ENCODE measurements at places on chromosomes 16 and 17.

DNA sequence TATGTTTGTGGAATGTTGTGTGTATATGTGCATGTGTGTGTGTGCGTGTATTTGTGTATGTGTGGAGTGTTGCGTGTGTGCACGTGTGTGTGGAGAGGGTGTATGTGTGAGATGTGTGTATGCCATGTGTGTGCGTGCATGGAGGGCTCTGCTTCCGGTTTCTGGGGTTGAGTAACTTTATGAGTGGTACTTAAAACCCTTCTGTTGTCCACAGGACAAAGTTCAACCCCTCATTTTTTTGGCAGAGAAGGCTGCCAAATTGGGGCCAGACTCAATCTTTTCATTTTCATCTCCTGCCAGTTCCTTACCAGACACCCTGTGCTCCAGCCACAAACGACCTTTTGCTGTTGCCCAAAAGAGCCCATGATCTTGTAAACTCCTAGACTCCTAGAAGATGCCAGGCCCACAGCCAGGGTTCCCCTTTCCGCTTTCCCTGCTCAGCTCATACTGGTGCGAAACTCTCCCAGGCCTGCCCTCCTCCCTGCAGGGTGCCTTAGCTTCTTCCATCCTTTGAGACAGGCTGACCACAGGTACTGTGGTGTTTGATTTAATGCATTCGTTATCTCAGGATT, 100.2 kb downstream of the CMIP start:
- DNase-seq, result no peak

DNA sequence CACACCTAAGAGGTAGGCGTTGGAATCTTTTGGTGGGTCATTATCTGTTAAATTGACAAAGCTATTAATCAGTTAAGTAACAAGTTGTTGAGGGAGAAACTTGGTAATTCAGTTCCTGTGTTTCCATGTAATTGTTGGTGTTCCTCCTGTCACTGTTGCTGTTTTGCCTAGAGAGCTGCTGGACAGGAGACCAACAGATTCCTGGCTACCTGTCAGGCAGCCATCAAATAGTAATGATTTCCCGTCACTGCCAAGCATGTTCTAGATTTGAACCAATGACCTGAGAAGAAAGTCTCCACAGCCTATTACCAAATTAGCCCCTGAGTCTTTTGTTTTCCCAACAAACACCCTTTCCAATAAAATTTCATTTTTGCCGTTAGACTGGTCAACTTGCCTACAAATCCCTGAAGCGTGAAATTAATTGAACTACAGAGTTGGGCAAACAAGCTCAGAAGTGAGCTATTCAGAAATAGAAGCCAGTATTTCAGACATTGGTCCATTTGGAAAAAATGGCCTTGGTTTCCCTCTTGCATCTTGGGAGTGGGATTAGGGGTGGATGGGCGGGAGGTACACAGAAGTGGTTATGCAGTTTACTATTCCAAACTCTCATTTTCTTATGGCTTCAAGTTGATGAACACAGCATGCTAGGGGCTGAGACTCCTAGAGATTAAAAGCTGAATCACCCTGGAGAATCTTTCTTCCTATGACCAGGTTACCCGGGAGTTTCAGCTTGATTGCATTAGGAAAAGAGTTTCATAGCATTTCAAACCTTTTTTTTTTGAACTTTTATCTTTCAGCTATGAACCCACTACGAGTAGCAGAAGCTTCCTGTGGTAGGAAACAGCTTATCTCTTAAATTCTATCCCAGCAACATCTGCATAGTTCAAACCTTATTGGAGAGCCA, 262.8 kb upstream of the MAF start:
- no peak for DNase-seq

GRCh38 chr16:621526-622105, 9.2 kb upstream of the WFIKKN1 start:
- no peak for DNase-seq

DNA sequence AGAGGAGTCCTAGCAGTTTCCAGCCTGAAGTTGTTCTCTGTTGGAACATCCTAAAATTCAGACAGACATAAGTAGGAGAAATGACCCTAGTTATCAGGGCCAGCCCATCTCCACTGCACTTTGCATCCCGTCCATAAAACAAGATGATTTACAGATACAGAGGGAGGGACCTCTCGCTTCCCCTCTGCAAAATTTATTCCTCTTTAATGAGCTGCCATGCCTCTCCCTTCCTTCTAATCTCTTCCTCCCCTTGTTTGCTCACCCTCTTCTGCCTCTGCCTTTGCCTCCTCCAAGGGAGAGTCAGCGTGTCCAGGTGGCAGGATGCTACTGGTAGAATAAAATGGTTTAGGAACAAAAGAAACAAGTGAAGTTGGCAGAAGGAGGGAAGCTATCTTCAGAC, 351.3 kb downstream of the SOX9 start:
- no peak for DNase-seq

- no peak for DNase-seq
Observed at GRCh38 chr16:11358531-11358930, 13.3 kb downstream of the RMI2 start.

DNA sequence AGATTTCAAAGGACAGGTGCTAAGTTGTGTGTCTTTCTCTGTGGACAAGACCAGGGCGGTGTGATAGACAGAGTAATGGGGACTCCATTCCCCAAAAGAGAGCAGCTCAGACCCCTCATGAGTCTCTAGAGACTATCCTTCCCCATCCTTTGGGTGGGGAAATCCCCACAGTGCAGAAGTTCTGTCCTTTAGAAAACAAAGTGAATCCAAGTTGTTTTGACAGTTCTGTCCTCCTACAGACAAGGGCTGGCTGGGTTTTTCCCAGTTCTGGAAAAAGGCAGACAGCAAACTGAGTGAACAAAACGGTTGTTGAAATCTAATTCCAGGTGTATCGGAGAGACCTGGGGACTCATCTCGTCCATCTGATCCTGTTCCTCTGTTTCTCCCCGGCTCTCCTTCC, 11.0 kb upstream of the HAS3 start:
- no peak for DNase-seq

DNA sequence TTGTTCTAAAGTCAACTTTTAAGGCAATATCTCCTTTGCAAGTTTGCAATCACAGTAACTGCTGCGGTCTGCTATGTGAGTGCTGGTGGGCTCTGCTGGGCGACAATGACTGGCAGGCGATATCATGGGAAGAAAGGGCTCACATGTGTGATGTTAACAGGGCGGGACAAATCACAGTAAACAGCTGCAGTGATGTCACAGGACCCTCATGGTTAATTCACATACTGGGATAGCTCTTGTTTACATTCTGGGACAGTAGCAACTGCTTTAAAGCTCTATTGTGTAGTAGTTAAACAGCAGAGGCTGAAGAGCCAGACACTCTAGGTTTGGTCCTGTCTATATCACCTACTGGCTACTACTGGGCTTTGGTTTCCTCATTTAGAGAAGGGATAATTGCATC, 257.2 kb upstream of the ASIC2 start:
- DNase-seq, result no peak

DNA sequence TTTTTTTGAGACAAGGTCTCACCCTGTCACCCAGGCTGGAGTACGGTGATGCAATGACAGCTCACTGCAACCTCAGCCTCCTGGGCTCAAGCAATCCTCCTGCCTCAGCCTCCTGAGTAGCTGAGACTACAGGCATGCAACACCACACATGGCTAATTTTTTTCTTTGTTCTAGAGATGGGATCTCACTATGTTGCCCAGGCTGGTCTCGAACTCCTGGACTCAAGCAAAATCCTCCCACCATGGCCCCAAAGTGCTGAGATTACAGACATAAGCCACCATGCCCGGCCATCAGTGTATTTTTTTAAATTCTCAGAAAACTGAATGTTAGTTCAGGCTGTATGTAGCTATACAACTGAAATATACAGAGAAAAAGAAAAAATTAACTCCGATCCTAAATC, 6.2 kb downstream of the APPBP2 start:
- no peak for DNase-seq

DNA sequence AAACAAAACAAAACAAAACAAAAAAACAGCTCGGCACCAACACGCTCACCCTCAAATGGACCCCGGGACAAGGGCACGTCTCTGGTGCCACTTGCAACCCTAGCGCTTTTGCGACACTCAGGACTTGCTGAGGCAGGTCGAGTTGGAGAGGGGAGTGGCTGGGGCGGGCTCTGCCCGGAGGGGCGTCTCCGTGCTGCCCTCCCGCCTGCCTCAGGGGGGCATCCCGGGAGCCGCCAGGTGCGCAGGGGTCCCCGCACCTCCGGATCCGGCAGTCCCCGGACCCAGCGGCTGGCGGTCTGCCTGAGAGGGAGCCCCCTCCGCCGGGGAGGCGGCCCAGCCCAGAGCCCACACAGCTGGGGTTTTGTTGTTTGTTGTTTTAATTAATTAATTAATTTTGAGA, at the start of gene SLC52A1:
Gene SLC52A1, minus strand, starts transcription at position 112 of the 400 bp plus-strand sequence. CDS start 820 bp downstream, outside the sequence.
- no peak for DNase-seq

DNA sequence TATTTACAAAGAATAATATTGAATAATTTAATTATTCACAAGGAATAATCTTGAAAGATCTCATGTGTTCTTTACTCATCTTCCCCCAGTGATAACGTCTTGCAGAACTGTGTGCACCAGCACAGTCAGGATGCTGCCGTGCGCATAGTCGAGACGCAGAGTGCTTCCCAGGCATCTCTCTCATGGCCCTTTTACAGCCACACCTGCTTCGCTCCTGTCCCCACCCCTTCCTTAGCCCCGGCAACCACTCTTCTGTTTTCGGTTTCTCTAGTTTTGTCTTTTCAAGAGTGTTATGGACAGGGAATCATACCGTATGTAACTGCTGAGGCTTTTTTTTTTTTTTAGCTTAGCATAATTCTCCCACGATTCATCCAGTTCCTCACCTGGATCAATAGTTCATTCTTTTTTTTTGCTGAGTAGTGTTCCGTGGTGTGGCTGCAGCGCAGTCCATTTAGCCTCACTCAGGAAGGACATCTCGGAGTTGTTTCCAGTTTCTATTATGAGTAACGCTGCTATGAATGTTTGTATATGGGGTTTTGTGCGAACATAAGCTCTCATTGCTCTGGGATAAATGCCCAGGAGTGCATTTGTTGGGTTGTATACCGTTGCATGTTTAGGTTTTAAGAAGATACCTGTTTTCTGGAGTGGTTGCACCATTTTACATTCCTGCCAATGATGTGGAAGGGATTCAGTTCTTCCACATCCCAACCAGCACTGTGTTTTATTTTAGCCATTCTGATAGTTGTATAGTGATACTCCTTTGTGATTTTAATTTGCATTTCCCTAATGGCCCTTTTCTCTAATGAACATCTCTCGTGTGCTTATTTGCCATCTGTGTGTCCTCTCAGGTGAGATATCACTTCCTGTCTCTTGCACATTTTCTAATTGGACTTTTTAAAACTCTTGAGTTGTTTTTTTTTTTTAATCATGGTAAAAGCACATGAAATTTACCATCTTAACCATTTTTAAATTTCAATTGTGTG, 47.6 kb downstream of the SEC14L1 start:
- no peak for DNase-seq

GRCh38 chr16:27253526-27253930, 15.0 kb downstream of the NSMCE1 start:
- no peak for DNase-seq

DNA sequence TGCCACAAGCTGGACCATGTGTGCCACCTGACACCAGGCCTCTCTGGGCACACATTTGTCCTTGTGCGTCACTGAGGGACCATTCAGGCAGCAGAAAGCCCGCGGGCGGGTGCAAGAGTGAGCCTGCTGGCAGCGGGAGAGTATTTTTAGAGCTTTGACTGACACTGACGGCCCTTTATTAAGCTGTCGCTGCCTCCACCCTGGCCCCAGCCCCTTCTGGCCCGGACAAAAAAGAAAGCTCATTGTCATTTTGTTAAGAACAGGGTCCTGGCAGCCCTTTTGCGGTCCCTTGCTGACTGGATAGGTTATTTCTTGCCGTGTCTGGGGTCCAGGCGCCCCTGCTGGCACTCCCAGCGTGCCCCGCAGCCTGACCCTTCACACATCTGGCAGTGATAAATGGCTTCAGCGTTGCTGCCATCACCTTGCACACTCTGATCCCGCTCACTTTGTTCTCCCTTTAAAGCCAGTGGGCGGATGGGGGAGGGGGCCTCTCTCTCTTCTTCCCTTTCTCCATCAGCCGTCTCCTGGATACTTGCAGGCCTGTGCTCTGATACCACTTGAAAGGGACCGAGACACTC, 78.4 kb upstream of the NKD1 start:
- DNase-seq, result no peak

GRCh38 chr17:37197336-37197735, 178.4 kb upstream of the C17orf78 start:
- DNase-seq, result no peak

GRCh38 chr17:79632432-79632735, 21.5 kb upstream of the RBFOX3 start:
- DNase-seq, result peak; percentile 17

DNA sequence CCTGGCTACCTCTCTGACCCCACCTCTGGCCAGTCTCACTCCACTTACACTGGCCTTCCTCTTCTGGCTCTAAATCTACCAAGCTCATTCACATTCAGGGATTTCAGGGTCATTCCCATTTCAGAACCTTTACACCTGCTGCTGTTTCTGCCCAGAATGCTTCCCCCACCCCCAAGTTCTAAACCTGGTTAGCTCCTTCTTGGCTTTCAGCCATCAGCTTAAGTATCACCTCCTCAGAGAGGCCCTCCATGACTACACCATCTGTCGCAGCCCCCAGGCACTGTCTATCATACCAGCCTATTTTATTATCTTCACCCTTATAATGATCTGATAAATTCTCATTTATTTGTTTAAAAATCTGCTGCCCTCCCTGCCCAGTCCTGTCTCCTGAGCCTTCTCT, 23.3 kb upstream of the NGFR start:
- DNase-seq, result no peak

DNA sequence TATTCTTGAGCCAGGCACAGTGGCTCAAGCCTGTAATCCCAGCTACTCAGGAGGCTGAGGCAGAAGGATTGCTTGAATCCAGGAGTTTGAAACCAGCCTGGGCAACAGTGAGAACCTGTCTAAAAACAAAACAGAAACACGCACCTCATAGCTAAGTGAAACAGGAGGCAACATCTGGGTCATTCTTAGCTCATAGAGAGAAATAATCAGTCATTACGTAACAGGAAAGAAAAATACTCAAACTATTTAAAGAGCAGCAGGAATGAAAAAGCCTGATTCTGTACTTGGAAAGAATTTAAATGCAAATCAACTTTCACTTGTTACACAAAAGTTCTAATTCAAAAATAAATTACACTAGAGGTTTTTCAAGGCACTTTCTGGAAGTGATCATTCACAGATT, 17.2 kb downstream of the CHCT1 start:
- DNase-seq, result no peak

DNA sequence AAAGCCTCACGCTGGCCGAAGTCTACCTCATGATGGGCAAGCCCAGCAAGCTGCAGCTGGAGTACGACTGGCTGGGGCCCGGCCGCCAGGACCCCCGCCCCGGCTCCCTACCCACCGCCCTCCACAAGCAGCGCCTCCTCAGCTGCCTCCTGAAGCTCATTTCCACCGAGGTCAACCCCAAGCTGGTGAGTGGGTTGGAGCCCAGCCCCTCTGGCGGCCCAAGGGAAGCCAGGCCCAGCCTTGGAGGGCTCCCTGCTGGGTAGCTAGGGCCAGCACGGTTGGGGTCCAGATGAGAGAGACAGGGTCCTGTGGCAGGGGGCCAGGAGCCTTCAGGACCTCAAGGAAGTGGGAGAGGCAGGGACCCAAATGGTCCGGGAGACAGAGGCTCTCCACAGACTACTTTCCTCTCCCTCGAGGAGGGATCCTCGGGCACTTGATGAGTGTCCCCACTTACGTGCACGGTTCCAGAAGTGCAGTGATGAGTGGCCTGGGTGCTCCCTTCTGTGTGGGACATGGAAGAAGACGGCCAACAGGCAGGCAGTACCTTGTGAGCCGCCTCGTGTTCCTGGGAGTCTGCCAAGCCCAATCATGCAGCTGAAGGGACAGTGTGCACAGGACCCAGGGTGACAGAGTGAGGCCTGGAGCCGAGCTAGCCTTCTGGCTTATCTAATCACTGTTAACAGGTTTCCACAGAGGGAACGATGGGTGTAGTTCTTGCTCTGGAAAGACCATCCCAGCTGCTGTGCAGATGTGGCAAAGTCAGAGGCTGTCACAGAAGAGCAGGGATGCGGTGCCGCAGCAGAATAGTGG, 21.1 kb upstream of the JPT2 start:
- no peak for DNase-seq
